B cell (primary cell): ENCODE measurements at places on chromosomes 12 and 14. TPM values are rescaled to one million over a fixed set of nuclear protein-coding genes. Genes with fewer than 3 reads are reported as not detected.

The NANOG gene
- polyA plus RNA-seq, result not detected in 2 replicates

The OR10A7 gene
- polyA plus RNA-seq, result not detected in 2 replicates

The AQP6 gene
- not detected in 2 replicates for polyA plus RNA-seq

DNA sequence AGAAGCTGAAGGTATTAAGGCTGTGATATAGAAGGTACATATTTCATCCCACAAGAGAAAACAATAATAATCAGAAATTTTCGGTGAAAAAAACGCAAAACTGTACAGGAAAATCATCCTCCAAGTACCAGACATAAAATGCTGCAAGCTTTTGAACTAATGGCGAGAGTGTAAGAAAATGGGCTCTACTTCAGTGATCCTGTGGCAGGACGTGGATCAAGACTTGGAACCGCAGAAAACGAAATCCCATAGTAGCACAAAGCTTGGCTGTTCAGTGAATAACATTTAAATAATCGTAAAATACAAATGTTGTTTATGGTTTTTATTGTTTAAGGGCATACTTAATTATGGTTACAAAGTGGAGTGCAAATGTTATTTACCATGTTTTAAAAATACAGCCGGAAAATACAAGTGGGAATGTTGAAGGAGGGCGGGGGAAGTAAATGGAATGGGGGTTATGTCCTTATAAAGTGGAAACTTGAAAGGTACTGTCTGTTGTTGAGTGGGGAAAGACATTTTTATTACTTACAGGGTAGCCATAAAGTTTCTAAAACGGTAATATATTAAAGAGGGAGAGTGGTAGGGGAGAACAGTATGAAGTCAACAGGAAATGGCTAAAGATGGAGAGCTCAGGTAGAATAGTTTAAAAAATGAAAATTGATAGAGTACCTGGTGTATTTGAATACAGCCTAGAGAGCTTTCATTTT is 1.1 kb downstream of the SMIM10L1 start:
- no peak for DNase-seq

- DNase-seq, result no peak
These were observed 132.3 kb downstream of the C12orf75 start for GRCh38 chr12:105462831-105463230.

GRCh38 chr12:23049180-23049579 is 424.2 kb downstream of the ETNK1 start:
- DNase-seq, result no peak

- no peak for DNase-seq
These were observed 142.5 kb upstream of the LMNTD1 start for GRCh38 chr12:25695574-25695973.

GRCh38 chr14:74975059-74975810 is 19.8 kb upstream of the PGF start:
- no peak for DNase-seq

DNA sequence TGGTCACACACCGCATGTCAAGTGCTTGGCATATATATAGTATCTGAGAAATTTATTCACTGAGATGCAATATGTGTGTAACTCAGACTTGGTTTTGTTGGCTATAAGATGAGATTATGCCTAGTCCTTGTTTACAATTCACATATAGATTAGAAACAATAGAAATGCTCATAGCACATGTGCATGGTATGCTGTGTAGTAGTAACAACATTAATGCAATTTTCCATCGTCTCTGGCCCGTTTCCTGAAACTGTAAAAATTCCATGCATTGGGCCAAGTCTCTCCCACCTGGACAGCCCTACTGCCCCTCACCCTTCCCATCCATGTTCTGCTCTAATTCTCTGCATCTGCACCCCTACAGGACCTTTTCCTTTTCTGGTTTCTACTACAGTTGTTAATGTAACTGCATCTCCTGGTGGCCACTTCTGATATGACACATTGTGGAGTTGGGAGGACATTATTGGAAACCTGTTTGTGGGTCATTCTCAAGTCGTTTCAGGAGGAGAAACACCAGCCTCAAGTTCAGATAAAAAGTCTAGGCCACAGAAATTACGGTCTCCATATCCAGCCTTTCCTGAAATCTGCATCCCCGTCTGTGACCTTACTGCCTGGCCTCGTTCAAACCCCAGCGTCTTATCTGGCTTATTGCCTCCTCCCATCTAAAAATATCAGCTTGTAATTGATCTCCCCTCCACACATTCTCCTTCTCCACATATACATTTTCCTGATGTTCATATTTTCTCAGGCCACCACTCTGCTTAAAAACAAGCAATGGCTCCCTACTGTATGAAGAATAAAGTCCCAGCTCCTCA is 37.5 kb downstream of the EMP1 start:
- peak; percentile 47 for DNase-seq

- DNase-seq, result no peak
These were observed 239 bp downstream of the ZFP36L1 start for GRCh38 chr14:68792678-68792978.
